Stimulated activated CD8-positive, alpha-beta memory T cell treated with anti-CD3 and anti-CD28 coated beads, Interleukin-4, amount 100 ng/mL, for 4 hours (primary cell): ENCODE measurements at places on chromosomes 12 and 14.

- no peak for DNase-seq
Measured at GRCh38 chr12:24937553-24938244, 11.2 kb downstream of the BCAT1 start.

GRCh38 chr12:67928621-67929383, 60.4 kb upstream of the IFNG-AS1 start:
- DNase-seq = no peak

DNA sequence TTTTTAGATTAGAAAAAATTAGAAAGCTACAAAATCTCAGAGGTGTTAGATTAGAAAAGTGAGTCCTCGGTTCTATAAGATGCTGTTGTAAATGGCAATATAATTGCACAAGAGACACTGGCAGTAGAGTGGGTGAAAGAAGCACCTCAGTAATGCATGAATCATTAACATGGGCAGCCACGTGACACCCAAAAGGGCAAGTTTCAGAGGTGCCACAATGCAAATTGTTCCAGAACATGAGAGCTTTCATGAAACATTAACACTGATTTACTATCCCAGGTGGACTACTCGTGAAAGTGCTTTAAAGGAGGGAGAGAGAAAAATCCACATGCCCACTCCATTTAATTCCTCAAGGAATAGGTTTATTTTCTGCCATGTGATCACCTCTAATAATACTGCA, 108.4 kb downstream of the PTPRR start:
- no peak for DNase-seq

- DNase-seq = no peak
Measured at GRCh38 chr12:95248604-95249360, 31.2 kb downstream of the VEZT start.

DNA sequence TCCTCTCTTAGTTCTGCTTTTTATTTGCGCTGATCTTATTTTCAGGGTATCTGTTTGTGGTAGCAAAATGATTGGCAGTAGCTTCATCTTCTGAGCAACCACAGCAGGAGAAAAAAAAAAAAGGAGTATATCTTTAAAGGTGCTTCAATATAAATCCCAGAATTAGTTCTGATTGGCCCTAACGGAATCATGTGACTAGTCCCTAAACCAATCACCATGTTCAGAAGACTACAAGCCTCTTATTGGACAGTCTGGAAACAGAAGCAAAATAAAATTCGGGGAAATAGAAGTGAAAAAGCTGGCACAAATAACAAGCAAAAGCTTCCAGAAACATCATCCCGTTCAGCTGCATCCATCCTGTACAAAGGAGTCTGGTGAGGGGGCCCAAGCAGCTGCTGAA, 49.9 kb upstream of the PTPRO start:
- no peak for DNase-seq

- DNase-seq = peak; percentile 50
Measured at GRCh38 chr14:92686900-92687427, 61.5 kb downstream of the LGMN start.
